ENCODE measurements at places on chromosomes 12 and 14. TPM values are rescaled to one million over a fixed set of nuclear protein-coding genes. Genes with fewer than 3 reads are reported as not detected.

Gene SYNE3
- total RNA-seq = 75.3 TPM

Gene OASL
- 1.3 TPM for total RNA-seq

DNA sequence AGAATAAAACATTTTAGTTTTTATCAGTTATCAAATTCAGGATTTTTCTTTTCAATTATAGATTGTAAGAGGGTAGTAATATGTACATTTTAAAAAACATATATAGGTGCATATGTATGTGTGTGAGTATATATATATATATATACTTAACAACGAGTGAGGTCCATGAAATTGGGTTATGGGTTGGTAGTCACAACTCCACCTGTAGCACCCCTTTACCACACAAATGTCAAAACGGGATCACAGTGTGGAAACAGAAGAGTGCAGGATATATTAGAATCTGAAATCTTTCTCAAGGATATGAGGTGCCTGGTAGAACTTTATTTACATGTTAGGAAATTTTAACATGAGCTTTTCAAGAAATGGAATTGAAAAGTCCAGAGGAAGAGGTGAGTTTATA, 31.3 kb downstream of the MIA2 start:
- DNase-seq = no peak

DNA sequence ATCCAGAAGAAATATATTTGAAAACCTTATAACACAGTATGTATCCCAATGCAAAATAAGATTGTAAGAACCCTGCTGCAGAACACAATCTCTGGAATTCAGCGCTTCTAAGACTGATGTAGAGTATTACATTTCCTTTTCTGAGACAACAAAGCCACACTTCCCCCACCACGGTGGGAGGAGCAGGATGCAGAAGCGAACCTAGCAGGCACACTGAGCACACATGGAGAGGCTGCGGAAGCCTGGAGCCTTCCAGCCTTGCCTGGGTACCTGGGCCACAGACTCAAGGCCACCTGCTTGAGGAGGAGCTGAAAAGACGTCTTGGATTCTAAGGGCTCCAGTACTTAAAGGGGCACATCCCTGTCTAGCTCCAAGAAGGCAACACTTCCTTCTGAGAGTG, 46.4 kb downstream of the TCHP start:
- DNase-seq = no peak

DNA sequence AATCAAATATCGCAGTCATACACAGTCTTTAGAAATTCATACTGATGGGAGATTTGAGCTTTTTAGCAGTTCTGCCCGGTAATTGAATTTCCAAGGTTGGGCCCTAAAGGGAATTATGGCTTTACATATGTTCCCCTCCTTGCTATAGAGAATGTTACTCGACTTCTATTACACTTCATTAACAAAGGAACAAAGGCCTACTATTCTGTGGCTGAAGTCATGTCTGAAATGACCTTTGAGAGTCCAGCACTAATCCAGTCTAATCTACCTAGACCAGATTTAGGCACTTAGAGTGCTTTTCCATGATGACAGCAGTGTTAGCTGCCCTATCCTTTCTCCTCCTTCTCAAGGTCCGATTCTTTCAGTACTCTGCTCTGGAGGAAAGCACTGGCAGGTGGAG, 305.3 kb downstream of the MED13L start:
- no peak for DNase-seq

DNA sequence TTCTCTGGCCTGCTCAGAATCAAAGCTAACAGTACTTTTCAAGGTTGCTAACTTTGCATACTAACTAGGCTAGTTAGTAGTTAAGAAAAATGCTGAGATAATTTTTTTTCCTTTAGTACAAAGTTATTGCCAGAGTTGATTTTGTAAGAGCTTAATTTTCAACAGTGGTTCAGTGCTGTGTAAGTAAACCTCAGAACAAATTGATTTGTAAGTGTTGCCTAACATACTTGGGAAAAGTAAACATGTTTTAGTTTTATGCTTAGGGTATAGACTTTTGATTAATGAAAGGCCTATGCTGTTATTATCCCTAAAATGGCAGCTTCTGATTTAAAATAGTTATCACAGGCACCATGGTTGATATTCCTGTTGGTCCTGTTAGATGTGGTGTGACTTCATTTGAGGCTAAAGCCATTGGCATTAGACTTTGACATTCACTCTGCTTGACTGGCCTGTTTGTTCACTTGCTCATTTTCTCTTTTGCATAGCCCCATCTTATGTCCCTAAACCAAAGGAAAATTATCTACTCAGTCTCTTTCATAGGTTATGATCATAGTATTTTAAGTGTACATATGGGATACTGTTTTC, 5.2 kb downstream of the CMAS start:
- no peak for DNase-seq

DNA sequence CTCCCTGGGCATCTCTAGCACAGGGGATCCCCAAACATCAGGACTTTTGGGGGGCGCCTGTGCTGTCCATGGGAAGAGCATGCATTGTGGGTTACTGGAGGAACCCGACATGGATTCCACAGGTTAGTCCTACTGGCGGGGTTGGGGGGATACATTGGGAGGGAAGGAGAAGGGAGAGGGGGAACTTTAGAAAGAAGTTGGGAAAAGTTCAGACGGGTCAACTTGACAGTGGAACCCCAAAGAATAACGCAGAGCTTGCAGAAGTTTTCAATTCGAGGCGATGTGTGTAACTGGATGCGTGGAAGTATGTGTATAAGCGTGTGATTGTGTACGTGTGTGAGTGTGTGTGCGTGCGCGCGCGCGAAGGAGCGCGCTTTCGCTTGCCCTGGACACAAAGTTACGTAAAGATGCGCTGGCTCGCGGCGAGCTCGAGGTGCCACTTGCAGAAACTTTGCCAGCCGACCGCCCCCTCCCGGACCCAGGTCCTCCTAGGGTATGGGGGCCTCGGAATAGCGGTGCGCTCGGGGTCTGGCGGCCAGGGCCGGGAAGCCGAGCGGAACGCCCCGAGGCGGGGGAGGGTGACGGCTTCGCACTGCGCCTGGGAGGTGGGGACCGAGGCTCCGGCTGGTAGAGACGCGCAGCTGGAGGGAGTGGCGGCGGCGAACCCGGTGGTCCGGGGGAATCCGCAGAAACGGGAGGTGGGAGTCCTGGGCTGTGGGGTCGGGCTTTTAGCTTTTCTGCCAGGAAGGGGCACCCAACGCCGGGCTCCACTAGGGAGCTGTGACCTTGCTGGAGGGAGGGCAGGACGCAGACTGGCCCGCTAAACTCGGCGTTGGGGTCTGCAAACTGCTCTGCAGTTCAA, 669 bp downstream of the RFX4 start:
- DNase-seq = no peak

DNA sequence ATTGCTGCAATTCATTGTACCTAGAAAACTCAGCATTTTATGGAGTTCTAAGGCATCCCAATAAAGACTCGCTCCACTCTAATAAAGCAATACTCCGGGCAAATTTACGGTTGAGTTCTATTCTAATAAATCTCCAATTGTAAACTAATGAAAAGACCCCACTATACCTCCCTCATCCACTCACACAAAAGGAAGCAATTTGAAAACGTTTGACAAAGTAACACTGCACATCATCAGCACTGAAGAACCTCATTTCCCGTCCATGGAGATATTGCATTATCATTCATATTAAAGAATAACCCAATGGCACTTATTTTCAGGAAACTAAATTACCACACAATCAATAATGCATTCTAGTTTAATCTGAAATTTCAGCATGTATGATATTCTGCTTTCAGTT, 111.0 kb upstream of the LMO3 start:
- DNase-seq = no peak

GRCh38 chr12:95532851-95533250, 18.4 kb downstream of the USP44 start:
- no peak for DNase-seq

GRCh38 chr14:58598804-58599525, 38.8 kb upstream of the DACT1 start:
- no peak for DNase-seq

DNA sequence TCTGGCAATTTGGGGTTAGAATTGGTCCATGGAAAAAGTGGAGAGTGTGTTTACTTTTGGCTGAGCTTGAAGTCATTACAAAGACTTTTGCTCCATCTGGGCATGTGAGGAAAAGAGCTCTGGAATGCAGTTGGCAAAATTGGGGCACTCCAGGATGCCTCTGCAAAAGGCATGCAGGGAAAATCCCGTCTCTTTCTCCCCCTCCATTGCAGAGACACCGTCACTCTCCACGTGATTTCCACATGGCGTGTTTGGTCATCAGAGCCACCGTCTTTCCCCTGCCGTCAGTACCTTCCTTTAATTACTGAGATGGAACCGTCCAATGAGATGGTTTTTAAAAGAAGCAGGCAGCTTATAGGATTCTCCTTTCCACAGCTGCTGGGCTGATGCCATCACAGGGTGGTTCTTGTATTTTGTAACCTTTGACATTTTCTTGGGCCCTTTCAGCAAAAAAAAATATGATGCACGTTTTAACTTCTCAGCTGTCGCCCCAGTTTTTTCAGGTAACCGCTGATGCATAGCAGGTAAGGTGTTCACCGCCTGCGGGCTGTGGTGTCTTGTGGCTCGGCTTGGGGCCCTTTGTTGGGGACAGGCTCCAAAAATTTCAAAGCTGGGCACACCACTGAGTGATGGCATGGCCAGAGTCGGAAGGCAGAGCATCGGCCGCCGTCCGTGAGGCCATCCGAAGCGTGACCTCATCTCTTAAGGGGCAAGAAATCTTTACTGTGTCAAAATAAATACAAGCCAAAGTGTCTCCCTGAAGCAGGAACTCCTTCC, 68.4 kb downstream of the CACNA1C start:
- DNase-seq = no peak

GRCh38 chr14:22177870-22178269, 411.2 kb downstream of the DAD1 start:
- DNase-seq = no peak

GRCh38 chr14:51094282-51094821, 553 bp downstream of the TRIM9 start:
- peak; percentile 58 for DNase-seq

- DNase-seq = peak; percentile 26
Measured at GRCh38 chr14:103382376-103382775, 2.8 kb upstream of the MARK3 start.
